ENCODE measurements at places on chromosomes 7 and 10.

- DNase-seq, result no peak
Observed at GRCh38 chr7:151601521-151602305, 82.0 kb upstream of the RHEB start.

DNA sequence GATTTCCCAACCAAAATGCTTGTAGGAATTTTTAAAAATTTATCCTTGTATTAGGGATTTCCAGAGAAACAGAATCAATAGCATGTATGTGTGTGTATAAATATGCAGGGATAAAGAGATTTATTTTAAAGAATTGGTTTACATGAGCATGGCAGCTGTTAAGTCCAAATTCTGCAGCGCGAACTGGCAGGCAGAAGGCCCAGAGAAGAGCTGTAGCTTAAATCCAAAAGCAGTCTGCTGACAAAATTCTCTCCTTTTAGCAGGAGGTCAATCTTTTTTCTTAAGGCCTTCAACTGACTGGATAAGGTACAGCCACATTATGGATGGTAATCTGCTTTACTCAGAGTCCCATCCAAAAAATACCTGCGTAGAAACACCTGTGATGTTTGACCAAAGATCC is 42.0 kb downstream of the PRR15 start:
- DNase-seq, result no peak

GRCh38 chr10:20746856-20747255 is 150.3 kb downstream of the NEBL start:
- no peak for DNase-seq

DNA sequence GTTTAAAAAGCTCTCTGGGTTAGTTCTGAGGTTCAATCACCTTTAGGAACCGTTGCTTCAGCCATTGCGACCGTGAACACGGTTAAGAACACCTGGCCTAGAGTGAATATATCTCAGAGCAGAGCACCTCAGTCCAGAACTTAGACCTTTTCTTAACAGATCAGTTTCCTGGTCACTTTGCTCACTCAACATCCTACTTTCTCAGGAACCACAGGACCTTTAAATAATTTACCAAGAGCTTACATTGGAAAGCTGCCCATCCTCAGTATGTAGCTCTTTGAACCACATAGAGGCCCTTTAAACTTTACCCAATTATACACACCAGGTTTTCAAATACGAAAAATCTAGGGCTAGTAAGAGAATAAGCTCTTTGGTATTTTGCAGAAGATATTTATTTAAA is 153.2 kb downstream of the NRBF2 start:
- DNase-seq, result no peak

DNA sequence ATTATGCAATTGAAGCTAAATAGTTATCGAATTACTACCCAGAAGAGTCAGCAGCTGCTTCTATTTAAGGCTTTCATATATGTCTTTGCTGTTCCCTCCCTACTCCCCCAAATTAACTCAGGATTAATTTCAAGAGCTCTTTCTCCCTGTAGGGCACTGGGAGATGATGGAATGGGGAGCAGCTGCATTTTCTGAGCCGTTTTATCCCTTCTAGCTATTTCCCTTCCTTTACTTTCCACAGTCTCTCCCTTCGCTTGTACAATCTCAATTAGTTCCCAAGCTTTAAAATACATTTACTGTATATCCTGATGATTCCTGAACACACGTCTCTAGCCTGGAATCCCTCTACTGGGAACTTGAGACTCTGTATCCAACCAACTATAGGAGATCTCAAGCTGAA is 19.8 kb upstream of the TSPAN12 start:
- no peak for DNase-seq

- DNase-seq, result no peak
Observed at GRCh38 chr7:155368894-155369600, 71.4 kb downstream of the INSIG1 start.

GRCh38 chr10:87942884-87943527 is 79.6 kb downstream of the PTEN start:
- no peak for DNase-seq

- DNase-seq, result no peak
Observed at GRCh38 chr7:74082770-74083116, 861 bp upstream of the LIMK1 start.

DNA sequence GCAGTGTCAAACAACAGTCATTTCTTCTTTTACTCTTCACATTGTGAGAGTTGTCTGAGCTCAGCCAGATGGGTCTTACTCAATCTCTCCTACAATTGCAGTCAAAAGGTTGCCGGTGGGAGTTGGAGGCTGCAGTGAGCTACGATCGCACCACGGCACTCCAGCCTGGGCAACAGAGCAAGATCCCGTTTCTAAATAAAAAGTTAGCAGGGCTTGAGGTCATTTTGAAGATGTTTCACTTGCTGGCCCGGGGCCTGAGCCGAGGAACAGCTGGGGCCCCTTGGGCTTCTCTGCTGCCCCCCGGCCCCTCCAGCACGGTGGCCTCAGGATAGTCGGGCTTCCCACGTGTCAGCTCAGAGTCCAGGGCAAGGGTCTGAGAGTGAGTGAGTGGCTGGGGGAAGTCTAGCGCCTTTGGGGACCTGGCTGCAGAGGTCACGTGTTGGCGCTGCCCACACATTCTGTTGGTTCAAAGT is 40.4 kb downstream of the GTF2IRD1 start:
- DNase-seq, result peak; percentile 14

DNA sequence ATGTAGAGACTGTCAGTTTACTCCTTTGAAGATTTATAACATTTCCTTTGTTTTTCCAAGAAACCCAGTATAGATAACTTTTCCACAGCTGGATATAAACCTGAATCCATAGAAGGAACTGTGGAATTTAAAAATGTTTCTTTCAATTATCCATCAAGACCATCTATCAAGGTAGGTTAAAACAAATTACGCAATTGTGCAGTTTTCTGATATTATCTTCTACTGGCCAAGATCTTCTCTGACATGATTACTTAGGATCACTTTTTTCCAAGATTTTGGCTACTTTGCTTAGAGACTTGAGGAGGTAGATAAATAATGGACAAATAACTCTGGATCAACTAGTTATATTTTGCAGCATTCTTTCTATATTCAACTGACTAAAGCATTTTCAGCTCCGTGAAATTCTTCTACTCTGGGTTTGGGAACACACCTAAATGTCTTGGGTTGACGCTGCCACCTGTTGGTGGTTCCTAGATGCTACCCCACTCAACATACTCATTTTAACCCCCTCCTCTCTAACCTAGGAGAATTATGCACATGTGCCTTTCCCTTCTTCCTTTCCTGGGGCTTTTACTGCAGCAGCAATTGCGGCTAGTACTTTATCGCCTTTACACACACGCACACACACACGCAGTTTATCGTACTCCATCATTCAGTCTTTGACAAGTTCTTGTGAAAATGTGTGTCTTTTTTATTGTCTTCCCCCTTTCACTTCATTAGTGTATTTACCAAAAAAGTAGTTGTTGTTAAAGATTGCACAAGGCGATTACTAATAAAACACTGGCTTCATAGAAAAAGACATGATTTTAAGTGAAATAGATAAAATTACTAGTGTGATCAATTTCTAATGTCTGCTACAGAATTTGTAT is 32.7 kb downstream of the ABCB5 start:
- DNase-seq, result peak; percentile 27

DNA sequence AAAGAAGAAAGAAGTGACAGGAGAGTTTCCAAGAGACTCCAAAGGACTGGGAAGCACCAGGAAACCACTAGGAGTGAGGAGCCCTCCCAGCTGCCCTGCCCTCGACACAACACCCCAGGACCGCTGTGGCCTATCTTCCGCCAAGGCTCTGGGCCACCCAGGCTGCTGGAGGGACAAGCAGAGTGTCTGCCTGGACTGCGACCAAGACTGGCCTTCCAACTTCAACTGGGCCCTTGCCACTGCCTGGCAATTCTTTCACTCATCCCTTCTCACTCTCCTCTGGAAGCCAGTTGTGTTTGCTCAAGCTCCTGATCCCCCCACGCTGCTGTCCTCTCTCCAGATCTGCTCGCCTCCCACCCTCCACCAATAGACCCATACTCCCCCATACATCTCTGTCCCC is 10.2 kb downstream of the KIAA1549 start:
- DNase-seq, result no peak

DNA sequence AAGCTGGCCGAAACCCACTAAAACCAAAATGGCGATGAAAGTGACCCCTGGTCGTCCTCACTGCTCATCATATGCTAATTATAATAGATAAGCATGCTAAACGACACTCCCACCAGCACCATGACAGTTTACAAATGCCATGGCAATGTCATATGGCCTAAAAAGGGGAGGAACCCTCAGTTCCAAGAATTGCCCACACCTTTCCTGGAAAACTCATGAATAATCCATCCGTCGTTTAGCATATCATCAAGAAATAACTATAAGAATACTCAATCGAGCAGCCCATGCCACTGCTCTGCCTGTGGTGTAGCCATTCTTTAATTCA is 422.0 kb downstream of the CALN1 start:
- no peak for DNase-seq

DNA sequence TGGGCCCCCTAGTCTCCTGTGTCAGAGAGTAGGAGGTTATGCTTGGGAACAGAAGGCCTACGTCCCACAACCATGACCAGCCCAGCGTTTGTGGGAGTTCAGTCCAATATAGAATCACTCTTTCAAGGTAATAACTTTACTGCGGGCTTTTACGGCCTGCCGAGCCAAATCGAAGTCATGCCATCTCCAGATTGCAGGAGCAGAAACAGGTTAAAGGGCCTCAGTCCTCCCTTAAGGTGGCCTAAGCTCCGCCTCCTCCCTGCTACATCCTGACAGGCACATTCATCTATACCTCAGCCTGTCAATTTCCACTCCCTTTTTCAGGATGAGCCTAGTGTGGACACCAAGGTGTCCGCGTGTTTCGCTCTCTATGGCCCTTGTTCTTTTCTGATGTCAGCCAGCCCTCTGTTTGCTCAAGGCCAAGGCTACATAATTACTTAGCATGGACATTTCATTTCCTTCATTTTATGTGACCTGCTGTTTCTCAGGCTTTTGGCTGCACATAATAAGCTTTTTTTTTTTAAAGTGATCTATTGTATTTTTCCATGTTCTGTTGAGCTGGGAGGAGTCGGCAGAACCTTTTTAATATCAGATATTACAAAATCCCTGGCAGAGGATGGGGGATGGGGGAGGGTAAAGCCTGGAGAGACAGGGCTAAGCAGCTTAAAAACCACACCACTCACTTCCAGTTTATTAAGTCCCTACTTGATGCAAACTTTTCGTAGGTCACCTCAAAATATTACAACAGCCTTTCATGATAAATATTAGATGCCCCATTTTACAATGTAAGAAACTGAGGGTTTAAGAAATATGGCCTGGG is 84.6 kb downstream of the CACNB2 start:
- DNase-seq, result no peak

- no peak for DNase-seq
Observed at GRCh38 chr10:117514971-117515370, 27.6 kb upstream of the EMX2 start.

DNA sequence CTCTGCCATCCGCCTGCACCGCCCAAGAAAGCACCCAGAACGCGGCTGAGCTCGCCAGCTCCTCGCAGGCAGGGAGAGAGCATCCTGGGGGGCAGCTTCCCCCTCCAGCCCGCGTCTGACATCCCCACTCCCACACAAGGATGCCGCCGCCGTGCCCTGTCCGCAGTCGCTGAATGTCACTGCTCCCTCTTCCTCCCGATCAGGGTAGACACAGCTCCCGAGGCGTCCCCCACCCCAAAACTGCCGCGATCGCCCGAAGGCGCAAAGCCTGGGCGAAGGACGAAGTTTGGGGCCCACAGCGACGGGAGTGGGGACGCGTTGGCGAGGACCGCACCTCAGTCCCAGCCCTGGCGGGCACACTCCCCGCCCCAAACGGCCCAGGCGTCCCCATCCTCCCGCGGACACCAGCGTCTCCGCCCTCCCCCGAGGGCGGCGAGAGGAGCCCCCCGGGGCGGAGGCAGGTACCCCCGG is 1.5 kb upstream of the KAT6B start:
- no peak for DNase-seq

GRCh38 chr7:12314199-12314598 is 89.5 kb downstream of the VWDE start:
- DNase-seq, result no peak

DNA sequence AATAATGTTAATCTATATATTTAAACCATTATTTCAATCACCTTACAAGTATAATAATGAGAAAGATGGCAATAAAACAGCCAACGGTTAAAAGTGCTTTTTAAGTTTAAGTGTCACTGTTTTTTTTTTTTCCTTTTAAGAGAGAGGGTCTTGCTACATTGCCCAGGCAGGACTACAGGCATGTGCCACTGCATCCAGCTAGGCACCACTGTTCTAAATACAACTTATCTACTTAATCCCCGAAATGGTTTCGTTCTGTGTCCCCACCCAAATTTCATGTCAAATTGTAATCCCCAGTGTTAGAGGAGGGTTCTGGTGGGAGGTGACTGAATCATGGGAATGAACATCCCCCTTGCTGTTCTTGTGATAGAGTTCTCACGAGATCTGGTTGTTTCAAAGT is 49.7 kb downstream of the TNPO3 start:
- no peak for DNase-seq

DNA sequence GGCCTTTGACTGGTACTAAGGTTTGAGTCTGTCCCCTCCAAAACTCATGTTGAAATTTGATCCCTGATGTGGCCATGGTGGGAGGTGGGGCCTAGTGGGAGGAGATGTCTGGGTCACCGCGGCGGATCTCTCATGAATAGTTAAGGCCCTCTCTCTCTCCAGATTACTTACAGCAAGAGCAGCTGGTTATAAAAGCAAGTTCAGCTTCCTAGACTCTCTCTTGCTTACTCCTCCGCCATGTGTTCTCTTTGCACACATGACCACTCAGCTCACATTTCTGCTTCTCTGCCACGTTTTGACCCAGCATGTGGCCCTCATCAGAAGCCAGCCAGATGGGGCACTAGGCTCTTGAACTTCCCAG is 29.9 kb upstream of the ZMIZ1 start:
- DNase-seq, result no peak

DNA sequence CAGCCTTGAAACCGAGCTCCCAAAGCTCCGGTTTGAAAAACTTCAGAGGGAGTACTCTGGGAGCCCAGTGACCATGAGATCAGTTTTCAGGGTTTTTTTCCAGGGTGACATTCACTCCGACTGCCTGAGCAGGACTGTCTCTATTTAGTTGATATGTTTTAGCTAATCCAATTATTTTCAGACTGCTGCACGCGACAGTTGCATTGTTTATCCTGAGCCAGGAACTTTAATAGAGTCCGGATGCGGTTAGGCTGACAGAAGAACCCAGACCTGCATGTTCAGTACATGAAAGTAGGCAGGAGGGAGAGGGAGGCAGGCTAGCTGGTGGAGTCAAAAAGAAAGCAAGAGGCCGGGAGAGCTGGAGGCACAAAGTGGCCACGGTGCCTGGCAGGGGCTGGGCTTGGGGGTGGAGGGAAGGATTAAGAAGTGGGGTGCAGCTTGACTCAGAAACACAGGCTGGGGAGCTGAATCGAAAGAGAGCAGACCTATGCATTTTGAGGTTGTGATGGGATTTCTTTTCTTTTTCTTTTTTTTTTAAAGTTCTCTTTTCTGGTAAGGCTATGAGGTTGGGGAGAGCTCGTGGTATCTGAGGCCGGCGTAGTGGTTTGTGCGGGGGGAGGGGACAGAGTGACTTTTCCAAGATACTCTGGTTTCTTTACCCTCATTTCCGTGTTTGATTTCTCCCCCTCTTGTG is 5.7 kb downstream of the GATA3 start:
- DNase-seq, result no peak

GRCh38 chr10:112834751-112835181 is 115.3 kb upstream of the TCF7L2 start:
- DNase-seq, result no peak
